ENCODE measurements at places on chromosomes 4 and X.

DNA sequence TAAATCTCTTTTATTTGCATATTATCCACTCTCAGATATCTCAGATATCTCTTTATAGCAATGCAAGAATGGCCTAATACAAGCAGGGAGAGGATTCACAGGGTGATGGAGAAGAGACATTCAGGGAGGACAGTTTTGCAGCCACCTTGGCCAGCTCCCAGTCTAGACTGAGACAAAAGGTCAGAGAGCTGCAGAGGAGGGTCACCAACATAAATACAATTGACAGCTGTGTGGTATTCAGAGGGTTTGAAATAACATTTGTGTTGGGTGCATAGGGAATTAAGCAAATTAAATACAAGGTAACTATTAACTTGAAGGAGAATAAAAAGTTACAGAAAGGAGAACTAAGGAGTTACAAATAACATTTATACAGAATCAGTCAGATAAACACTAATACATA is 189.5 kb upstream of the TAPT1 start:
- DNase-seq: no peak

DNA sequence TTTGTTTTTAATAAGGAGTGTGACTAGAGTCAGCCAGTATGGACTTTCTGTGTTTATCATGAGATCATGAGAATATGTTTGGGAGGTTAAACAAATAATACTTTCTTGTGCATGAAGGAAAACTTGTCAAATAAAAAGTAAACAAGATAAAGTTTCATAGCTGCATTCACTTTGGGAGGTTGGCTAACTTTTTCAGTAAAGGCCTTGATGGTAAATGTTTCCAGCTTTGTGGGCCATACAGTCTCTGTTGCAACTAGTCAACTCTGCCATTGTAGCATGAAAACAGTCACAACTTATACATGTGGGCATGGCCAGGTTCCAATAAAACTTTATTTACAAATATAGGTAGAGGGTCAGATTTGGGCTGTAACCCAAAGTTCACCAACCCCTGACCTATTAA is 150.4 kb downstream of the MID1 start:
- no peak for DNase-seq

DNA sequence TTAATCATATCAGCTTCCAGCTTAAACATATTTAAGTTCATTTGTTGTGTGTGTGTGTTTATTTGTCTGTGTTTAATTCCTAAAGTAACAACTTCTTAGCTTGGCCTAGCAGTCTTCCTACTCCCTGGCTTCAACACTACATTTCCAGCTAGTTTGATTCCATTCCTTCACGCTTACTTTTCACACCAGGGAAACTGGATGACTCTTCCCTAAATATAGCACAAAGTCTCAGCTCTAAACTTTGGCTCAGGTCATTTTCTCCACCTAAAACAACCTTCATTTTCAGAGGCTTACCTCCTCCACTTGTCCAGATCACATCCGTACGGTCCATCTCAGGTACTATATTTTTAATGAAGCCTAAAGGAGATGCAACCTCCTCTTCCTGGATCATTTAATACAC is 94.4 kb downstream of the KCTD8 start:
- no peak for DNase-seq

GRCh38 chr4:16717266-16717970 is 181.0 kb downstream of the LDB2 start:
- no peak for DNase-seq

DNA sequence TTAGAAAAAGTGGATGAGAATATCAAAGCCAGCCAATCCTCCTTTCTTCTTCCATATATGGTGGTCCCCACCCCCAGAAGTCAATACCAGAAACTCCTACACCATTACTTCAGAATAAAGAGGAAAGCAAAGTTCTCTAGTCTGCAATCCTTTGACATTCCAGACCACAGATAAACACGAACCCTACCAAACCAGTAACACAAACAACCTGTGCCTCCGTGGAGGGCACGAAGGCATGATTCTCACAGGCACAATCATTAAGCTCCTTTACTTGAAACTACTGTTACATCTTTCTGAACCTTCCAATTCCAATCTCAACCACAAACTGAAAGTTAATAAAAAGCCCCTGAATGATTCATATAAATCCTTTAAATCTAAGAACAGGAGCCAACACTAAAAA is 16.3 kb downstream of the MAML3 start:
- DNase-seq: no peak

DNA sequence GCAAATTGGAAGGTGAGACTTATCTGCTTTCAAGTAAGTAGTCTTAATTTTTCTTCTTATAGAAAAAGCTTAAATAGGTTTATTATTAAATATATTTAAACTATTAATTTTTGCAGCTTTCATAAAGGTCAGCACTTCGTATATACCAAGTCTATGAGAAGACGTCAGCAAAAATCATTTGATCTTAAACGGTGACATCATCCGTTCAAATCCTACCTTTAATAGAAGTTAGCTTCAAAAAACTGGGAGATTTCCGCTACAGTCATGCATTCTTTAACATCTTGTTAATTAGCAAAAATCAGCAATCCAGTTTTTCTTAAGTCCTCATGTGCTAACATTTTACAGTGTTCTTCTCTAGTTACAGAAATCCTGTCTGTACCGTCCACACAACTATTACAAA is 49.9 kb upstream of the PGRMC1 start:
- no peak for DNase-seq

- DNase-seq: no peak
Measured at GRCh38 chr4:137705171-137705783, 173.0 kb upstream of the PCDH18 start.

- DNase-seq: no peak
Measured at GRCh38 chr4:152747444-152747843, 32.1 kb downstream of the TIGD4 start.

GRCh38 chr4:144716778-144717177 is 70.8 kb downstream of the HHIP start:
- no peak for DNase-seq

DNA sequence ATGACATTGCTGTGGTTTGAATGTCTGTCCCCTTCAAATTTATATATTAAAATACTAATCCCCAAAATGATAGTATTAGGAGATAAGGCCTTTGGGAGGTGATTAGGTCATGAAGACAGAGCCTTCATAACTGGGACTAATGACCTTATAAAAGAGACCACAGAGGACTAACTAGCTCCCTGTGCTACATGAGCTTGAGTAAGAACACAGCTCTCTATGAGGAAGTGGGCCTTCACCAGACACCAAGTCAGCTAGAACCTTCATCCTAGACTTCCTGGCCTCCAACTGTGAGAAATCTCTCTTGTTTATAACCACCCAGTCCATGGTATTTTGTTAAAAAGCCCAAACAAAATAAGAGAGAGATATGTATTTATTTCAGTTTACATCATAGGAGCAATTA is 242.2 kb upstream of the CTSO start:
- DNase-seq: no peak

GRCh38 chrX:110226931-110227330 is 91.0 kb downstream of the AMMECR1 start:
- DNase-seq: no peak

- no peak for DNase-seq
Measured at GRCh38 chr4:24212642-24213041, 322.8 kb upstream of the PPARGC1A start.

DNA sequence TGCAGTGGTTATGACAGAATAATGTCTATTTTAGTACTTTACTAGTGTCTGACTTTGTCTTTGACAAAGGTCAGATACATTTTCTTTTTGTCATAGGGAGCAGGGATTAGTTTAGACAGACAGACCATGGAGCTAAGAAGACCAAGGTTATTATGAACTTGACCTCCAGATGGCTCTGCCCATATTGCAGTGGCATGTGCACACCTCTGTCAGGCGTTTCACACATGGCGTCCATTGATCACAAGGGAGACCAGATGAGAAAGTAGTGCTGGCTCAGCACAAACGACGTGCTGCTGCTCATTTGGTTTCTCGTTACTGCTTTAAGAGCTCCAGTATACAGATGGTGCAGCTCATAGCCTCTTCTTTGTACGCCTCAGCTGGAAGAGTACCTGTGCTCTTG is 56.3 kb upstream of the HPSE start:
- DNase-seq: no peak

- DNase-seq: no peak
Measured at GRCh38 chrX:115898382-115899001, 272.1 kb upstream of the AGTR2 start.

DNA sequence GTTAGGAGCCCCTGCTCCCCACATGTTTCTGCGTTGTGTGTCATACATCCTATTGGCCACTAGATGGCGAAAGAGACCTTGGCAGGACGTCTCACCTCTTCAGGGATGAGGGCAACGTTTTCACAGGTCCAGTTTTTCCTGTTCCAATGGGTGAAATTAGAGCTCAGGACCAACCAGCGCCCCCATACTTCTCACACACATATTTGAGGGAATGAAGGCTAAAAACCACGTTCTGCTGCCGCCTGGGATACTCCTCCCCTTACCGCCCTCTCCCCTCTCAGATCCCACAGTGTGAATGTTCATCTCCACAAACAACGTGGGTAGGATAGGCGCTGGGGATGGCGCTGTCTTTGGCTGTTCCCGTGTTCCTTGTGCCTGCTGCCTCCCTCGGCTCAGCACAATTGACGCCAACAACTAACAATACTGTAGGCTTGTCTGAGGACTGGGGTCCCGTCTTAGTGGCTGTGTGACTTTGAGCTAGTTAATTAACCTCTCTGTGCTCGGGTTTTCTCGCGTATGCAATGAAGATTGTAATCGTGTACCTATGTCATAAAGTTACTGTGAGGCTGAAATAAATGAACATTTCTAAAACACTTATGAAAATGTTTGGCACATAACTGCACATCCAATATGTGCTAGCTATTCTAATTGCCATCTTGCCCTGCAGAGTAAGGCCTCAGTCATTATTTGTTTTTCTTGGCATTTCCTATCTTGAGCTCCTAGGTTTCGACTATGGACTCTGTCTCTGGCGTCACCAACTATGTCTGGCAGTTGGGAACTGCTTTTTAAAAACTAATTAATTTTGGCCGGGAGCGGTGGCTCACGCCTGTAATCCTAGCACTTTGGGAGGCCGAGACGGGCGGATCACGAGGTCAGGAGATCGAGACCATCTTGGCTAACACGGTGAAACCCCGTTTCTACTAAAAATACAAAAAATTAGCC is 181.3 kb upstream of the STK26 start:
- DNase-seq: no peak

- peak; percentile 22 for DNase-seq
Measured at GRCh38 chrX:71178908-71179307, 34.3 kb downstream of the NLGN3 start.

DNA sequence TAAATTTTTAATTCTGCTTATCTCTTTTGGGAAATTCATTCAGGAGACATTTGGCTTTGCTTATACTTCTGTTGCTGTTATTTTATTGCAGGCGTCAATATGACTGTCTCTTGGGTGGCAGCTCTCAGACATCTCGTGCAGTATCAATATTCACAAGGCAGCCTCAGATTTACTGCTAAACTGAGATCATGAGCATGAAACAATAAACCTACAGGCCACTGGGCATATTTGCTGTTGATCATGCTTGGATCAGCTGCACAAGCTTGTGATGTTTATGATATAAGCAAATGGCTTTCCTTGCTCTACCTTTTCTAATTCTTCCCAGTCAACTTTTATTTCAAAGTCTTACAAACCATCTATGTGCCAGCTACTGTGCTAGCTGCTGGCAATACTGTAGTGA is 39.2 kb downstream of the TSPAN5 start:
- DNase-seq: no peak

- no peak for DNase-seq
Measured at GRCh38 chr4:87033902-87034301, 99.1 kb downstream of the AFF1 start.

- DNase-seq: no peak
Measured at GRCh38 chrX:15014281-15014680, 141.1 kb downstream of the MOSPD2 start.

GRCh38 chr4:10034136-10034535 is 12.8 kb upstream of the SLC2A9 start:
- no peak for DNase-seq

DNA sequence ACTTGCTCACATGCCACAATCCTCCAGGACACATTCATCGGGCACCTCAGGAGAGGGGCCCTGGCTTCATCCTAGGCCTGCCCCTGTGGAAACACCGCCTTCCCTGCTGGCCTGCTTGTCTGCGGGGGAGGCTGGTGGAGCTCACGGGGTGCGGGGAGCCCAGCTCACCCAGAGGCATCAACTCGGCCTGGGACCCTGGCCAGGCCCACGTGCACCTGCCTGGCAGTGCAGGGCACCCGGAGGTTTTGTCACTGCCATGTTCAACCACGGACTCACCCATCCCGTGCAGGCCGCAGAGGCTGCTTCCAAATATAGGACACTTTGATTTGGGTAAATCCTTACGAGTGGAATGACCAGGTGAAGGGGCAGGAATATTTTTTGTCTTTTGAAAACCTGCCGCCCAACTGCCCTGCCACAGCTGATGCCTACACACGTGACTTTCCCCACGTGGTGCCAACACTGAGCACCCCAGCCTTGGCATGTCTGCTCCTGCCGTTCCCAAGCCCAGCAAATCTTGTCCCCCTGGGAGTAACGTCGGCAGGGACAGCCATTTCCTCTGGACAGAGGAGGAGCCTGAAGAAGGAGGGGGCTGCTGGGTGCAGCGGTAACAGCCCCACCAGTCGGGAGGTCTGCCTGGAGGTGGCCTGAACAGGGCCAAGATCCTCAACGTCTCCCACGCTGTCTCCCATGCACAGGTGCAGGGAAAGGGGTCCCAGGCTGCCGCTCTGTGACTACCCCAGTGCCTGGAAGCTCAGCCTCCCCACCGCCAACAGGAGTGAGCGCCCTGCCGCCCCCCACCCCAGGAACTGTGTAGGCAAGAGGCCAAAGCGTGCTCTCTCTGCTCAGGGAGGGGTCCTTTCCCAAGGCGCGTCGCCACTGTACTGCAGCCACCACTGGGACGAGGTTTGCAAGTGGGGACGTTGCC is 8.5 kb downstream of the MXD4 start:
- no peak for DNase-seq

DNA sequence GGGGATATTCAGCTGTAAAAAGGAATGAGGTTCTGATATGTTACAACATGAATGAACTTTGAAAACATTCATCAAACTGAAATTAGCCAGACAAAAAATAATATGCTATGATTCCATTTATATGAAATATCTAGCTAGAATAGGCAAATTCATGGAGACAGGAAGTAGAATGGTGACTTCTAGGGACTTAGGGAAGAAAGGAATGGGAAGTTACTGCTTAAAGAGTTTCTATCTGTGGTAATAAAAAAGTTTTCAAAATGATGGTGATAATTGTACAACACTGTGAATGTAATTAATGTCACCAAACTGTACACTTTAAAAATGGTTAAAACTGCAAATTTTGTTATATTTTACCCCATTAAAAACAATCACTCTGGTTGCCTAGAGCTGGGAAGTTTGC is 30.2 kb downstream of the SMIM14 start:
- DNase-seq: no peak
